ENCODE measurements at places on chromosomes 16 and 17.

- no peak for DNase-seq
Observed at GRCh38 chr17:63929860-63930766, 2.0 kb downstream of the CD79B start.

DNA sequence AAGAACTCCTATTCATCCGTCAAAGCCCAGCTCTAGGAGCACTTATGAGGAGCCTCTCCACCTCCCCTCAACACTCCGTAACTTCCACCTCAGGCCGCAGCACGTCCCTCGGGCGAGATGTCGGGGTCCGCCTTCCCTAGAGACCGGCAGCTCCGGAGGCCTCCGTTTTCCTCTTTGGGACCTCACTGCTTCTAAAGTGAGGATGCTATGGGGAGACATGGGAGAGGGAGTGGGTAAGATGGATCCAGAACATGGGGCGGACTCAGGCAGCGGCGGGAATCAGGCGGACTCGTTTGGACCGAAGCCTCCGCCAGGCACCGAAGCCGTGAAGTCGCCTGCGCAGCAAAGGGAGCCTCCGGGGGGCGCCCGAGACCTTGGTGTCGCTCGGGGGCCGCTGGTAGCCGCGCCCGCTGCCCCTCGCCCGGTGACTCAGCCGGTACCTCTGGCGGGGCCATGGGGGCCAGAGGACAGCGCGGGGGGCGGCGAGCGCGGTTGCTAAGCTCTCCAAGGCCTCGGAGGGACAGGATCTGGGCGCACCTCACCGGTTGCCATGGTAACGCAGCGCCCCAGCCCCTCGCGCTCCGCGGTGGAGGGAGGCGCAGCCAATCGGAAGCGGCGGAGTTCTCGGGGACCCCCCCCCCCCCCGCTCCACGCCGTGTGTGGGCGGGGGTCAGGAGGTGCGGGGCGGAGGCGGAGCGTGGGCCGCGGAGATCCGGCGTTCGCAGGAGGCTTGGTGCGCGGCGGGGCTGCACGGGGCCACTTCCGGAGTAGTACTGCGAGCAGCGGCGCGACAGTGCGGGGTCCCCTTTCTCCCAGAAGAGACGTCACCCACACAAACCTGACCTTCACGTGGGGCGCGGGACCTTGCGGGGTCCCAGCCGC lies 1.3 kb upstream of the HIC1 start:
- peak; percentile 73 for DNase-seq

DNA sequence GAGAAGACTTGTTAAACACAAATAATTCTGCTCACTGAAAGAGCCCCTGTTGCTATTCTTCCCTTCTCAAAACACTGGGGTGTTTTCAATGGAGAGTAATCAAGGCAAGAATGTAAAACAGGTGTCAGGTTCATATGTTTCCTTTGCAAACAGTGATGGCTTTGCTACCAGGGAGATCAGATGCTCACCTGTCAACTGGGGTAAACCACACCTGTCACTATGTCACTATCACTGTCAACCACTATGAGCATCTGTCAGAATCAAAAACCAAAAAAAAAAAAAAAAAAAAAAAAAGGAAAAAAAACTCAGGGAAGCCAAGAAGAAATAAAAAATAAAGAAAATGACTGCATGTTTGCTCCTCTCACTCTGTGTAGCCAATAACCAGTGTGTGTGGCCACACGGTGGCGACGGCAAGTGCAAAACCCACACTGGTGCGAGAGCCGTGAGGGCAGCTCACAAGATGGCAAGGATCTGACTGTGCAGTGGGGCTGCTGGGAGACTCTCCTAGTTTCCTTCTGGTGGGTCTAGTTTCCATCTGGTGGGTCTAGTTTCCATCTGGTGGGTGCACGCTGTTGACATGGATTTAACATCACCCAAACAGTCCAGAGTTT lies 22.7 kb downstream of the USP22 start:
- DNase-seq, result peak; percentile 42

DNA sequence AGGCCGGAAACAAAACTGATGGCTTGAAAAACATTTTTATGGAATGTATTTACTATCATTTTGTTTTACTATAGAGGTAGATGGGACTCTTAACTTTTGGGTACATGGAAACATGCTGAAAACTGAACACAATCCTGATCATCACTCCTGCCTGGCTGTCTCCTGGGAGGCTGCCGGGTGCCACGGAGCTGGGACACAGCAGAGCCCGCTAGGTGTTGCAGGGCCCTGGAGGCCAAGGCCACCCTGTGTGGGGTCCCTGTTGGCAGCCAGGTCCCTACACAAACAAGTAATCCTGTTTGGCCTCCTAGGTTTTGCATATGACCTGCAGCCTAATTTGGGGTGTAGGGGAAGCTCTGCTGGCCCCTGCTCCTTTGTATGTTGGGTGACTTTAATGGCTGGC lies 17.5 kb downstream of the PLD6 start:
- no peak for DNase-seq

DNA sequence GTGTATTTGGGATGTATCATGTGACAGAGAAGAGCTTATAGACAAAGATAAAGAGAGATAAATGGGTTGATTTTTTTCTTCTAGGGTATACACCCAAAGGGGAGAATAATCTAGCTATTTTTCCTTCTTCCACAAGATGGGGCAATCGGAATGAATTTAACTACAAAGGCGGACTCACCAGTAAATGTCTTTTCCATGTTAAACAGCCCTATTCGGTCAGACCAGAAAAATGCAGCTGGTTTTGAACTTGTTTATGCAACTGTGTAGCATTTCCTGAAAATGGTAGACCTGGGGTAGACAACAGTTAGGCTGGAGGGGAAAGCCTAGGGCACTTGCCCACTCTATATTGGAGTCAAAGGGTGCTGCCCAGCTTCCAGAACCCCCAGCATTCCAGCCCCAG lies 477.1 kb downstream of the TOX3 start:
- DNase-seq, result no peak

GRCh38 chr17:78525511-78526160 lies 51.6 kb downstream of the DNAH17 start:
- DNase-seq, result no peak

- peak; percentile 73 for DNase-seq
Observed at GRCh38 chr17:58996968-58997367, 109.7 kb downstream of the TRIM37 start.

DNA sequence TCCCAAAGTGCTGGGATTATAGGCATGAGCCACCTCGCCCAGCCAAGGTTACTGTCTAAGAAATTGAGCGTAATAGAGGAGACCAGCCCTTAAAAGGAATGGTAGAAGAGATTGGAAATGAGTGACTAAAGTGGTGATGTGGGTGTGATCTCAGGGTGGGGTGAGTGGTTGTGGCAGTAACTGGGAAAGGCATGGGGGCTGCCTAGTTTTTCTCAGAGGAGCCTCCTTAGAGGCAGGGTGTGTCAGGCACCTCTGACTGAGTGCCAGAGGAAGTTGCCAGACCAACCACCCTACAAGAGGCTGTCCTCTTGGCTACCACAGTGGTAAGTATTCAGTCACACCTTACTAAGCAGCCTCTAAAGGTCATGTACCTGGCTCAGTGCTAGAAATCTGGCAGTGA lies 8.9 kb downstream of the DUS2 start:
- DNase-seq, result no peak

GRCh38 chr16:87856791-87857228 lies 12.5 kb downstream of the SLC7A5 start:
- no peak for DNase-seq

All from inflammatory macrophage (primary cell).